Fibroblast of the aortic adventitia (primary cell): ENCODE measurements at places on chromosomes 11 and 22. TPM values are rescaled to one million over a fixed set of nuclear protein-coding genes. Genes with fewer than 3 reads are reported as not detected.

ATG13 gene
- 58.8 and 152 TPM in 2 replicates for total RNA-seq

SAA4 gene
- total RNA-seq, result 0.27 TPM in 1 of 2 replicates, not detected in the other

TSPAN18 gene
- under 0.01 and 0.49 TPM in 2 replicates for total RNA-seq

FZD4 gene
- total RNA-seq, result 50.2 and 63.9 TPM in 2 replicates

OSBPL5 gene
- 17.3 and 24.8 TPM in 2 replicates for total RNA-seq

SMIM35 gene
- not detected in 2 replicates for total RNA-seq

OTOG gene
- total RNA-seq, result not detected in 2 replicates

BBOX1 gene
- not detected in 2 replicates for total RNA-seq

SYT9 gene
- 0.09 TPM in 1 of 2 replicates, not detected in the other for total RNA-seq

PRR33 gene
- total RNA-seq, result not detected in 2 replicates

CD3G gene
- total RNA-seq, result not detected in 2 replicates

NOX4 gene
- 1.4 and 2.5 TPM in 2 replicates for total RNA-seq

NRXN2 gene
- 3.3 and 3.4 TPM in 2 replicates for total RNA-seq

CCDC88B gene
- total RNA-seq, result 1.2 and 5.1 TPM in 2 replicates

MMP27 gene
- 0.18 TPM in 1 of 2 replicates, not detected in the other for total RNA-seq

ANO9 gene
- not detected in 2 replicates for total RNA-seq

OR8H3 gene
- total RNA-seq, result not detected in 2 replicates

LMNTD2 gene
- 0.36 TPM in 1 of 2 replicates, not detected in the other for total RNA-seq

FERMT3 gene
- 7.0 and 7.2 TPM in 2 replicates for total RNA-seq

POU2AF2 gene
- total RNA-seq, result not detected in 2 replicates

KIAA0930 gene
- total RNA-seq, result 36.2 and 36.4 TPM in 2 replicates

ANKK1 gene
- not detected in 2 replicates for total RNA-seq

CNTN5 gene
- 0.90 TPM in 1 of 2 replicates, not detected in the other for total RNA-seq

PLEKHB1 gene
- total RNA-seq, result 1.1 and 1.9 TPM in 2 replicates

OPCML gene
- total RNA-seq, result 0.18 and 0.82 TPM in 2 replicates

SCUBE2 gene
- 0.54 and 1.1 TPM in 2 replicates for total RNA-seq
